Effector CD4-positive, alpha-beta T cell (primary cell): ENCODE measurements at places on chromosomes 2 and 18.

DNA sequence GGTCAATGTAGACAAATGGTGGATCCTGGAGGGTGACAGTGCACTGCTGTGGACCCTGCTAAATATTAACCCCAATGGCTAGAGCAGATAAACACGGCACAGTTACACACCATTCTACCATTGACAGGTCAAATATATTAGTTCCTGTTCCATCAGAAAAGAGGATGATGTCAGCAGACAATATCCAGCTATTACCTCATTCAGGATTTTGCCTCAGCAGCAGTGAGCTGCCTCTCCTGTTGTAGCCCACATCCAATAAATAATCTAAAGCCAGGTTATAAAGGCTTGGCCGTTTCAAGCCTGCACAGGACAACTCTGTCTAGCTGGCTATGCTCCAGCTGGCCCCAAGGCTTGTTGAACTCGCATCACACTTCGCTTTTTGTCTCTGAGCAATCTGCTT, 31.6 kb upstream of the NETO1 start:
- no peak for DNase-seq

DNA sequence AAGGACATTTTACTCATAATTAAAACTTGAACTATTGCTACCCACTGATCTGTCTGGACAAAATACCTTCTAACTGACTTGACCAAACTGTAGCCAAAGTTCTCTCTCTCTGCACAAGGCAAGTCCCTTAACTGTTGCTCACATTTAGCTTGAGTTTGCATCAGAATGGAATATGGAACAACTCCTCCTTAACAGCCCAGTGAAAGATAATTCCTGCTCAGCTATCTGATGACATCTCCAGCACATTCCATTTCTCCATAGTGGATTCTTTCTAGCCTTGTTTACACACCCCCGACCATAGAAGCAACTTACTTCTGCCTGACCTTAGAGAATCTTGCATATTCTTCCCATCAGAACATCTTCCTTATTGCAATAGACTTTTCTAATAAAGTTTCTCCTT, 317.2 kb upstream of the CDH2 start:
- no peak for DNase-seq

GRCh38 chr2:106353676-106354075, 114.5 kb downstream of the RGPD3 start:
- DNase-seq, result no peak

DNA sequence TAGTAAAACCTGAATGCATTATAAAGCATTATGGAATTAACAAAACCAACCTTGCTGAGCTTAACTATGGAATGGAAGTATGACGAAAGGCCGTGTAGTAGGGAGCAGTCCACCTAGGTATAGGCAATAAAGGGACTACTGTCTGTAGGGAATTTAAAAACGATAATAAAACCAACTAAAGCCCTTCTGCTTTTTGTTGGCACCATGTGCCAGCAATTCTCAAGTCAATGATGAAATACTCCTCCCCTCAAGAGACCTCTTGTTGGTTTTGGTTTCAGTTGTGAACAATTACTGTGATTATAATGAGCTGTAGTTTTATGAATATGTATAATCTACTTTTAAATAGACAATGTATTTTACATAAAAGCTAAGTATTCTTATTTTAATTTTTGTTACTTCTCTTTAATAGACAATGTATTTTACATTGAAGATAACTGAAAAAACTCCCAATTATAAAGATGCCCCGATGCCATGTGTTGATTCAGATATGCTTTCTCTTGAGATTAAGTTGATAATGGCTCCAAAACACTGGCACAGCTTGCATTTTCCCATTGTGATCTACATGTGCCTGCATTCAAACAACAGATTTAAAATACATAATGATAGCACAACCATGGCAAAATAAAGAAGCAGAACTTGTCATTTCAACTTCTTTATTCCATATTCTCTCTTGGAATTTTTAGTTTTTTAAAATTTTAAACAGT, 55.5 kb upstream of the ZDBF2 start:
- DNase-seq, result no peak

DNA sequence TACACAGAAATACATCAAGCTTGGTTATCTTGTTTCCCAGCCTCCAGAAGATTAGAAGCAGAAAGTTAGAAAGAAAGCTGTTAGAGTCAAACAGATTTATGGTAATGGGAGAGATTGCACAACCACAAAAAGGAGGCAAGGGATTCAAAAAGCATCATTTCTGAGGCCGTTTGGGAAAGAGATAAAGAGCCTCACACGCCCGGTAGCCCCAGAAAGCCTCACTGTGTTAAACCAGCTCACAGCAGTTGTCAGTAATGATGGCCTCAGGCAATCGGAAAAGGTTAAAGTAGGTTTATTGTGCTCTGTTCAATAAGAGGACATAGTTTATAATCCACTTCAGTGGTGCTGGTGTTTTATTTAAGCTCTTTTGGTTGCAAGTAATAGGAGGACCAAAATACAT, 111.3 kb downstream of the DCC start:
- no peak for DNase-seq

DNA sequence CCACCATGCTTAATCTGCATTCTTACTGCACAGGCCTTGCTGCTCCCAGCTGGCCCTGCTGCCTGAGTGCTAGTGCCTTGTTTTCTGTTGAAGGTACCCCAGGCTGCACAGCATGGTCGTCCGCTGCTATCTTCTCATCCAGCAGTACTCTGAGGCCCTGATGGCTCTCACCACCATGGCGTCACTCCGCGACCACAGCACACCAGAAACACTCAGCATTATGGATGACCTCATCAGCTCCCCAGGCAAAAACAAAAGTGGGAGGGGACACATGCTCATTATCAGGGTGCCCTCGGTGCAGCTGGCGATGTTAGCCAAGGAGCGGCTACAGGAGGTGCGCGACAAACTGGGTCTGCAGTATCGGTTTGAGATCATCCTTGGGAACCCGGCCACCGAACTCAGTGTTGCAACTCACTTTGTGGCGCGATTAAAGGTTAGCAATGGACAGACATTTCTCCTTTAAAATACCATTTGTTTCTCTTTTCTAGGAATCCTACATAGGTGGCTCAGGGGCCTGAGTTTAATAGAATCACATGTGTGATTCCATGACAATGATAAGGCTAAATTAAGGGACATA, 110.5 kb downstream of the ESCO1 start:
- DNase-seq, result no peak

- no peak for DNase-seq
Measured at GRCh38 chr2:201813996-201814760, 7.8 kb downstream of the CDK15 start.

GRCh38 chr2:181250691-181251090, 206.5 kb upstream of the ITGA4 start:
- DNase-seq, result no peak

DNA sequence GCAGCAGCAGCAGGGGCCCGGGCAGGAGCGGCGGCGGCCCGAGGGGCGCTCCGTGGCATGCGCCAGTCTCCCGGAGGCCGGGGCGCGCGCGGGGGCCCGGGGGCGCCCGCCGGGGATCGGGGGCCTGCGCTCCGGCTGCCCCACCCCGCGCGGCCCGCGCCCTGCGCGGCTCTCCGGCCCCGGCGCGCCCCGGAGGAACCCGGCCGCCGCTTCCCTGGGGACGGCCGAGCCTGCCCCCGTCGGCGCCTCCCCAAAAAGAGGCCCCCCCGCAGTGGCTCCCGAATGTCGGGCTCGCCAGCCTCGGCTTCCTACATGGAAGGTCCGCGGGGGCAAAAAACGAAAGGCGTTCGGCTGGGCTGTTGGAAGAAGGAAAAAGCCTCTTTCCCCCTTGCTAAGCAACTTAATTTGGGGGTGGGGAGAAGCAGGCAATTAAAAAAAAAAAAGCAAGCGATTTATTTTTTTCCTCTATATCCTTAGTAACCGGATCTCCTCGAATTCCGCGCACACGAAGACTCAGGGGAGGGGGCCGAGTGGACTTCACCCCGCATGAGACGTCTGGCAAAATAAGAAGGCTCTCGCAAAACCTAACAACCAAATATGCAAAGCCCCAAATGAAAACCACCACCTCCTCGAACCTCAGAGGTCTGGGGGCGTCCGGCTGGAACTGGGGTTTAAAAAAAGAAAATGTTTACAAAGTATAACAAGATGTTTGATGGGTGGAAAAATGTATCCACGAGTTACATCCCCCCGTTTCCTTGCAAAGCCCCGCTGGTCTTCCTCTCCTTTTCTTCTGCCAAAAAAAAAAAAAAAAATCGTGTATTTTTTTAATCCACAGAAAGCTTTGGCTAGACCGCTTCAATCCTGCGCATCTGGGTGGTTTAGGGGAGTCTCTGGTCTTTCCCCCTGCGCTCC, at the start of gene SMAD7:
Gene SMAD7 (minus strand): TSS at position 430 of the 912 bp plus-strand sequence. CDS start 541 bp downstream, outside the sequence.
- no peak for DNase-seq

DNA sequence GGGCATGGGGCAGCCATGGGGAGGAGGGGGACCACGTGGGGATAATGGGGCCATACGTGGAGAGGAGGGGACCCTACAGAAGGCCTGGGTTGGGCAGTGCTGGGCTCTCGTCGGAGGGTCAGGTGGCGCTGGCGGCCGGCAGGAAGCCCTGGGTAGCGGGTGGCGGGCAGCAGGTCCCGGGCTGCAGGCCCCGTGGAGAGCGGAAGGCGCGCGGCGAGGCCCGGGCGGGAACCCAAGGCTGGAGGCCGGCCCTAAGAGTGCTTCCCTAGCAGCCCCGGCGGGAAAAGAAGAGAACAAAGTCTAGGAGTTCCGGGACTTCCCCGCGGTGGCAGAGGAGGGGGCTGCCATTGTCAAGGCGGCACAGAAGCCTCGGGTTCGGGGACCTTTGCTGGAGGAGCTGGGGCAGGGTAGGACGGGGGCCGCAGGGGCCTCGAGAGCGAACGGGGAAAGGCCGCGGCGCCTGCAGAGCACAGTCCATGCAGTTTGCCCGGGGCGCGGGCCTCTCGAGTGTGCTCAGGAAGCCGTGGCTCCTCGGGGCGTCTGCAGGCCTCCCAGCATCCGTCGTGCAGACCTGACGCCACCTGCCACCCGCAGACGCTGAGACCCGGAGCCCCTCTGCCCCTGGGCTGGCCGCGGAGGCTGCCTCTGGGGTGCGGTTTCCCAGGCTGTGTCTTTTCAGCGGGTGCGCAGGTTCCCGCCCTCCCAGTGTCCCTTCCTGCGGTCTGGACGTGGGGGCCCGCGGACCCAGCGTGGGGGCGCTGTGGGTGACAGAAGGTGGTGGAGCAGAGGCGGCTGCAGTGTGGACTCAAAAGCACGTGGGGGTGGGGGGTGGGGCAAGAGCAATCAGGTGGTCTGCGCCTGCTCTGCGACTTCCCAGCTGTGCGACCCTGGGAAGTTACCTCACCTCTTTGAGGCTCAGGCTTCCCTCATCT, 19.4 kb upstream of the NCL start:
- no peak for DNase-seq

DNA sequence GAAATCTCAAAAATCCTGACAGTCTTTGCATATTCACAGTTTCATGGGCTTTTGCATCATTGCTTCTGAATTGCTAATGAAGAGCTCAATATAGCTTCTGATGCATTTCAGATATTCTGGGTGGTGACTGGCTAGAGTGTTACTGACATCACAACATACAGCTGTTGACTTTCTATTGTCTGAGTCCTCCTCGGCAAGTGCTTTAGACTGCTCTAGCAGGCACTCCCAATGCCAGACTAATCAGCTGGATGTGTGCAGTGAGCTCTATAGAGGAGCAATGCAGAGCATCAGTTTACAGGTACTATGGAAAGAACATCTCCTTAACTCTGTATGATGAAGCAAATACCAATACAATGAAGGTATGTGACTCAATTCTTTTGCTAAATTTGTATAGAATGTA, 54.9 kb downstream of the R3HDM1 start:
- DNase-seq, result no peak

GRCh38 chr2:213669657-213670056, 385.4 kb downstream of the SPAG16 start:
- DNase-seq, result no peak

- DNase-seq, result no peak
Measured at GRCh38 chr18:51789871-51790270, 550.1 kb upstream of the DCC start.

DNA sequence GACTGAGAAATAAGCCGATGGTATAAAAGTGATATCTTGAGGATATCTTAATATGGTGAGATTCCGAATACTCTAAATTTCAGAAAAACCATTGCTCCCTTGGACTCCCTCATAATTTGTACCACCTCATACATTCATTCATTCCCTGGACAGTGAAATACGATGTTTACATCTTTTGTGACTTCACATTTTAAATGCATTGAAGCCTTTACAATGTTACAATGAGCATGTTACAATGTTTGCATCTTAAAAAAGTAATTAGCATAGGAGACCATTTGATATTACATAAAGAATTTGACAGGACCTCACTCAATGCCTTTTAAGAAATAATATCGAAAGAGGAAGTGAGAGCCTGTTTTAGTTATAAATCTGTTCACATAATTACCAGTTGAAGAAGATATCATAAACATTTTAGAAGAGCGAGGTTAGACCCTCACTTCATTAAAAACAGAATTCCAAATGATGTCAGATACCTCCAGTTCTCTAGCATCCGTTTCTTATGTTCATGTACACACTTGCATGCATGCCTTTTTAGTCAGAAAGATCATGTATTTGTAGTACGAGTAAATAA, 372.0 kb downstream of the ARHGAP15 start:
- DNase-seq, result no peak

- DNase-seq, result no peak
Measured at GRCh38 chr2:5588601-5589000, 103.6 kb upstream of the SOX11 start.

- DNase-seq, result no peak
Measured at GRCh38 chr2:28668880-28669279, 82.8 kb upstream of the PPP1CB start.

DNA sequence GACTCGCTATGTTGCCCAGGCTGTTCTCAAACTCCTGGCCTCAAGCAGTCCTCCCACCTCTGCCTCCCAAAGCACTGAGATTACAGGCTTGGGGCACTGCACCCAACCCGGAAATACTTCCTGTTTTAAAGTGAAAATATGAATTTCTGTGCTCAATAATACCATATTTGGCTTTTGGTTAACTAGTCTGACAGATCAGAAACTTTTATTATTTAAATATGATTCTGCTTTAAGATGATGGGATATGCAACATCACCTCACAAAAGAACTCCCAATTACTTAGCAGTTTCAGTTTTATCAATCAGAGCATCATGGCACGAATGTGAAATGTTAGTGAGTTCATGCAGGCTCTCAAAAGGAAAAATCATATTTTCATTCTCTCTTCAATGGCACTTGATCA, 120.6 kb downstream of the PTRHD1 start:
- no peak for DNase-seq

DNA sequence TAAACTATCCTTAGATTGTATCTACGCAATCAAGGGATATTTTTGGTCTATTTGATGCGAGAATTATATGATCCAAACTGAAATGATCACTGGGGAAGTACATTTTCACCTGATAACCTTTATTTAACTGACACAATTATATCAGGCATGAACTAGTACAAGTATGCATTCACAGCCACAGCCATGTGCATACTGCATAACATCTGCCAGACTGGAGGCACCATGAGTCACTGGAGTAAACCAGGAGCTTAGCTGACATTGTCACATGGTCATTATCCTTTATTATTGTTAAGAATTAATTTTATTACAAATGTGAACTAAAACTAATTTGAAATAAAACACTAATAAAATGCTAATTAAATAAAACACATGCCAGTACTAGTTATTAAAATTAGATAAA, 1127.1 kb downstream of the DPP10 start:
- DNase-seq, result no peak

GRCh38 chr18:61587865-61588264, 254.6 kb downstream of the CDH20 start:
- DNase-seq, result no peak
